Amygdala (tissue), 56 donors: ENCODE measurements at places on chromosomes 7 and 10.

- no peak for DNase-seq
Measured at GRCh38 chr10:112912410-112912928, 37.6 kb upstream of the TCF7L2 start.

GRCh38 chr10:130956251-130956650 lies 355.3 kb downstream of the TCERG1L start:
- no peak for DNase-seq

DNA sequence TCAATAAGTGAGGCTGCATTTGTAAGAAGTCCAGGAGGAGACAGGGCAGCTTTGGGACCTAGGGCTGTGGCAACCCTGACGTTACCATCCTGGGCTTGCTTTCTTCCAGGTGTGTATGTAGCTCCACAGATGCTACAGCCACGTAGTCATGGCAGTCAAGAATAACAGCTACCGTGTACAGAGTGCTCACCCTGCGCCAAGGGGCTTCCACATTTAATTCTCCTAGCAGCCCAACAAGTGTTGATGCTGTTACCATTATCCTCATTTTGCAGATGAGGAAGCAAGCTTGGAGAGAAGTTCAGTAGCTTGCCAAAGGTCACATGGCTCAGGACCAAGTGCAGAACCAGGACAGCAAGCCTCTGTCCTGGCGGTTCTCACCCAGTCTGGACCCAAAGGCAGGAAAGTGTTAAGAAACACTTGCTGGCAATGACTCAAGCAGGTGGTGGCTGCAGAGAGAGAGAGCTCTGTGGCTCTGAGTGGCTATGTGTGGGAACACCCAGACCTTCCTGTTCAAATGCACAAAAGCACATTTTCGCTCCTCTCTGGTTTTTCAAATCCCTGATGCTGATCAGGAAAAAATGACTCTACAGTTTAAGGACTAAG lies 89.8 kb downstream of the CREM start:
- peak; percentile 43 for DNase-seq

DNA sequence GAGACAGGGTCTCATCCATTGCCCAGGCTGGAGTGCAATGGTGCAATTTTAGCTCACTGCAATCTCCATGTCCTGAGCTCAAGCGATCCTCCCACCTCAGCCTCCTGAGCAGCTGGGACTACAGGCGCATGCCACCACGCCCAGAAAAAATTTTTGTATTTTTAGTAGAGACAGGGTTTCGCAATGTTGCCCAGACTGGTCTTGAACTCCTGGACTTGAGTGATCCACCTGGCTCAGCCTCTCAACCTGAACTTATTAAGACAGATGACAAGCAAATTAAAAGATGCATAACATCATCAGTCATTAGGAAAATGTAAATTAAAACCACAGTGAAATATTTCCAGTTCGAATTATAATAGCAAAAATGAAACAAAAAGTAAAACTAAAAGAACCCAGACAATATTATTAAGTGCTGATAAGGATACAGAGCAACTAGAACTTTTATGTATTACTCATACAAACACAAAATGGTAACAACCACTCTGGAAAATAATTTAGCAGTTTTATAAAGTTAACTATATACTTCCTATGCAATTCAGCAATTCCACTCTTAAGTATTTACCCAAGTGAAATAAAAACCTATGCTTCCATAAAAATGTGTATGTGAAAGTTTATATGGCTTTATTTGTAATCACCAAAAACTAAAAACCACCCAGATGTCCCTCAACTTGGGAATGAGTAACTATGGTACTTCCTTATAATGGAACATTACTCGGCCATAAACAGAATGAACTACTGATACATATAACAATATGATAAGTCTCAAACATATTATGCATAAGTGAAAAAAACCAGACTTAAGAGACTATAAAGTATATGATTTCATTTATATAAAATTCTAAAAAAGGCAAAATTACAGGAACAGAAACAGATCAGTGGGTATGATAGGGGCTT lies 15.3 kb downstream of the ZFAND4 start:
- DNase-seq = no peak

DNA sequence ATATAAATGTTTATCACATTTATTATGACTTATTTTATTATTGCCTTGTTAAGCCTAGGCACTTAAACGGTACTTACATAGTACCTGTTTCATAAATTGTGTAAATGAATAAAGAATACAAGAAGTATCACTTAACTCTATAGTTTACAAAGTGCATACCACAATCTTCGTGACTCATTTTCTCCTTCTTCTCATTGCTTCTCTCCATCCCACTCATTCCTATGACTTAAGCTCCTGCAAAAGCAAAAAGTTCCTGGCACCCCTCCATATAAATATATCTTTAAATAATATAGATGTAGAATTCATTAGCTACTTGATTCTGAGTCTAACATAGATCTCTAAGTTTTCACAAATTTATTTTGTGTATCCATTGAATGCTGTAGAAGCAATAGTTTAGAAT lies 1382.0 kb upstream of the CELF2 start:
- DNase-seq = no peak

GRCh38 chr10:50312464-50313437 lies 61.4 kb upstream of the ASAH2 start:
- DNase-seq = no peak

- DNase-seq = no peak
Measured at GRCh38 chr10:89138755-89139490, 68.2 kb downstream of the CH25H start.

DNA sequence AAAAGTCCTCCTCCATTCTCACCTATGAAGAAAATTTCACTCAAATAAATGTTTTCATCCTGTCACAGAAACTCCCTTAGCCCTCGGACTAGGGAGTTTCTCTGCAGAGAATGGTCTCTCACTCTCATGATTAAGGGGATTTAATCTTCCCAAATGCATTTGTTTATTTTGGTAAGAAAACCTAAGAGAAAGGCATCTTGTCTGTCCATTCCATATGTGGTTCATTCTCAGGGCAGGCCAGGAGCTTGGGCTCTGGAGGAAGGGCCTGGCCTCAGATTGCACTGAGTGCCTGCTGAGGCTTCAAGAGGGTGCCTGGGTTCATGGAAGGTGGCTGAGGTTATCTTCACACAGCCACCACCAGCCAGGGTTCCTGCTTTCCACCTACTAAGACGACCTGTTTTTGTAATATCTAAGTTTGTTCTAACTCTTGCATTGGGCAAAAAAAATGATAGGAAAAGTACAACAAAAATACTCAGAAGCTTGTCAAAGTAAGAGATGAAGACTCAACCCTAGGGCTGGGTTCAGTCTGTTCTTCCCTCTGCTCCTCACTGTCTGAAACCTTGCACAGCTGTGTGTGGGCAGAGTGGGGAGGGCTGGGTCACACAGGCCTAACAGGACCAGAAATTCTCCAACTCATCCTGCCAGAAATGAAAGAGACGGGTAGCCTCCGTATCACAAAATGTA lies 186.7 kb downstream of the CXCL12 start:
- DNase-seq = no peak

- no peak for DNase-seq
Measured at GRCh38 chr7:55534916-55535590, 37.2 kb downstream of the VOPP1 start.

DNA sequence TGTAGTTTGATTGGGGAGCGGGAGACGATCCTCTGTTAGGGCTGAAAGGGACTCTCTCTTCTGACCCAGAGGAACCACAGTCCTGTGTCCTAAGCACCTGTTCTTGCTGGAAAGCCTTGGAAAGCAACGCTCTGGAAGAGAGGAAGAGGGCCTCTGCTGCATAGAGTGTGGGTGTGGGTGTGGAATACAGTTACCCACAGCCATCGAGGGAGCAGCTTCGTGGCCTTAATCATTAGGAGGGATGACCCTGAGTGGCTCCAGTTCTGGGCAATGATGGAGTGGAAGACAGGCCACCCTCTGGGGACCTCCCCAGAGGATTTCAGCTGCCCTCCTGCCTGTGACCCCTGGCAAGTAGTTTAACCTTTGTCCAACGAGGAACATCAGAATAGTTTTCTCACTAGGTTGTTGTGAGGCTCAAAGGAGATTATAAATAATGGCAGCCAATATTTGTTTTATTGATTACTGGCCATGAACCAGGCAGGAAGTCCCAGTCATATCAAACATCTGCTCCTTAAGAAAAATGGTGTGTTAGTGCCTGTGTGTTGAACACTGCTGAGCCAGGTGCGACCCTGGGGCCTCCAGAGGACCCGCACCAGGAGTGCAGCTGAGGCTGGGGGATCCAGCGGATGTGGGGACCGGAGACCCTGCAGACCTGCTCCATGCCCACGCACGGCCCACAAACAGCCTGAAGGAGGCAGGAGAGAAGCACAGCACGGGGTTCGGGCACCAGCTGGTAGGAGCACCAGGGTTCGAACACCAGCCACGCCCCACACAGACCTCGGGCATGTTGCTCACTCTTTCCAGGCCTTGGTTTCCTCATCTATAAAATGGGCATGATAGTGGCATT lies 35.6 kb downstream of the FAM241B start:
- no peak for DNase-seq

DNA sequence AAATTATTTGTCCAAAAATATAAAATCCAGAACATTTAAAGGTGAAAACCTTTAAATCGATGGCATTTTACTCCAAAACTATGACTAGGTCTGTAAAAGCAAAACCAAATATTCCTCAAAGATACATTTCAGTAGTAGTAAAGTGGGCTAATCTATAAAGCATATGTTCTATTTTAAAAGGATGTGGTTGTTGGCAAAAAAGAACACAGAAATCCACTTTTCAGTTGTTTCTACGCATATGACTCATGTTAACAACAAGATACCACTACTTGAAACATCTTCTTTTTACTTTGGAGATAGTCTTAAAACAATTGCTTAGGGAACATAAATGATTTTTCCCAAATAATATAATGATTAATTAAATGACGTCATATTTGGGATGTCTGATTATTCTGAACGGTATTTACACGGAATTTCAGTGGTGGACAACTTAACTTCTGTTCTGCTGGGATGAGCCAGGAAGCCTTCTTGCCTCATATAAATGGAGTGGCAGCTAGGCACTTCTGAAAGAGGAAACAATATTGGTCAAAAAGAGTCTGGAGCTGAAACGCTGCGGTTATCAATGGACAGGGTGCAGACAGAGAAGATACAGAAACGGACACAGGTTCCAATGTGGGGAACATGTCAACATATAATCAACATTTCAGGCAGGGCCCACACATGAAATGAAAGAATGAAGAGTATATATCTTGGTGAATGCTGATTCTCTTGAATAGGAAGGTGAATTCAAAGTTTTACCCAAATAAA lies 78.5 kb downstream of the ETV1 start:
- no peak for DNase-seq

DNA sequence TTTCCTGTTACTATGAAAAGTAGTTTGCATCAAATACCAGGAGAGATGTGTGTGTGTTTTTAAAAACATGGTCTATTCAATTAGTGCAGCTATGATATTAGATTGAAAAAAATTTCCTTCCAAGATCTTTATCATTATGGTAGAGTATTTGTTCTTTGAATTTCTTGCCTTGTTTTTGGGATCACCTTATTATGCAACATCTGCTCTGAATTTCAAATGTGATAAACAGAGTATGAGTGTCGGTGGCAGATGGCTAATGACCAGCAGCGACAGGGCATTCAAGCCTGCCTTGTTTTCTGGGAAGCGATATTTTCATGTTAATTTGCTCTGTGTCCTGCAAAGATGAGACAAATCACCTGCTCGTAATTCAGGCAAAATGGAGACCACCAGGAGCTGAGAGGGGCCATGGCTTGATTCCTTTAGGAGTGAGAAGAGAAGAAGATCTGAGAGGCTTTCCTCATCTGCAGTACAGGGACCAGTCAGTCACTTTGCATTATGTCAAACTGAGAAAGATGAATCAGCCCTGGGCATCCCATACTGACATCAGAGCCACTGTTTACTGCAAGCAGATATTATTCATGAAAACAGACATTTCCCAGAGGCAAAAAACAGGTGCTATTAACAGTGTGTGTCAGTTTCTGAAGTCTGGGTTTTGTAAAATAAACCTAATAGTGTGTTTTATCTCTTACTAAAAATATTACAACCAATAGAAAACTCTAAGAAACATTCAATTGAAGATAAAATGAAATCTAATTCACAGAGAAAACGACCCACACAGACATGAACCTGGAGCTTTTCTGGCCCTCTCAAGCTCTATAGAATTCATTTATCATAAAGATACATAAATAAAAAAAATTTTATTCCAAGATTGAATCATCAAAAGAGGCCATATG lies 67.6 kb downstream of the CDK6 start:
- DNase-seq = peak; percentile 10

DNA sequence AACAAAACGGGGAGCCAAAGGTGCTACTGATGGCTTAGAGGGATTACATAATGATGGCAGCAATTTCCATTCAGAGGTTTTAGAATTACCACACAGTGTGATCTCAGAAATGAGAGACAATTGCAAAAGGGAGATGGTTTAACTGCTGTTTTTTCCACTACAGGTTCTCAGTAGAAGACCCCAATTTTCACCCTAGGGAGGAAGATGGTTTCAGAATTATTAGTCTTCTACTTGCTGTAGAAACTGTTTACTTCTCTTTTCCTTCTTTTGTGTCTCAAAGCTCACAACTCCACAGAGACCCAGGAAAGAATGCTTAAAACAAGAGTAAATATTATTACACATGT lies 226.5 kb downstream of the INHBA start:
- no peak for DNase-seq

- DNase-seq = peak; percentile 27
Measured at GRCh38 chr7:77415476-77415822, 700 bp downstream of the GSAP start.

GRCh38 chr10:45374350-45375052 lies 485 bp downstream of the ALOX5 start:
- DNase-seq = no peak
